AG04449 (cell line): ENCODE measurements at places on chromosomes 7 and 10.

DNA sequence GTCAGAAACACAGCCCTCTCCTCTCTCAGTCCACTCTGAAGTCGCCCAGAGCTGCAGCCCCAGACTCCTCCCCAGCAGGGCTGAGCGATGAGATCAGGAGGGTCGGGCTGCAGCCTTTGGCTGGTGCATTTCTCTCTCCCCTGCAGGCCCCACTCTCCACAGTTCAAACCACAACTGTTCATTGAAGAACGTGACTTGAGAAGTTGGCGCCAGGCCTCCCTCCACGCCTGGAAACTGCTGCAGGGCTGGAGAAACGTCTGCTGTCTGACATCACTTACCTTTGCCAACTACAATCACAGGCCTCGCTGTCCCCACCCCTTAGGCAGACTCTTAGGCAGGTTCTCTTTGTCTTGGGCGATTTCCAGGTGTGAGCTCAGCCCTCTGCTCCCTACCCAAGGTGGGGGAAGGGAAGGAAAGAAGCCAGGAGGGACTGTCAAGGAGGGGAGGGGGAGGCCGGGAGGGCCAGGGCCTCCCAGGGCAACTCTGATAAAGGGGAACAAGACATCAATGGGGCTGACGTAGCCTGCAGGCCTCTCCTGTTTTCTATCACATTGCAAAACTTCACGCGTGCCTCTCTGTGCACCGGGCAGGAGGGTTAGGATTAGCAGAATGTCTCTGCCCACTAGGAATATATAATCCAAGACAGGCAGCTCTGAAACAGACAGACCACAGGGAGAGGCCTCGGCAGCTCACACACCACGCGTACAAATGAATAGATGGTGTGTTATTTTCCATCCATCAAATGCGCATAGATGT is 32.7 kb downstream of the CALML5 start:
- DNase-seq = peak; percentile 37

DNA sequence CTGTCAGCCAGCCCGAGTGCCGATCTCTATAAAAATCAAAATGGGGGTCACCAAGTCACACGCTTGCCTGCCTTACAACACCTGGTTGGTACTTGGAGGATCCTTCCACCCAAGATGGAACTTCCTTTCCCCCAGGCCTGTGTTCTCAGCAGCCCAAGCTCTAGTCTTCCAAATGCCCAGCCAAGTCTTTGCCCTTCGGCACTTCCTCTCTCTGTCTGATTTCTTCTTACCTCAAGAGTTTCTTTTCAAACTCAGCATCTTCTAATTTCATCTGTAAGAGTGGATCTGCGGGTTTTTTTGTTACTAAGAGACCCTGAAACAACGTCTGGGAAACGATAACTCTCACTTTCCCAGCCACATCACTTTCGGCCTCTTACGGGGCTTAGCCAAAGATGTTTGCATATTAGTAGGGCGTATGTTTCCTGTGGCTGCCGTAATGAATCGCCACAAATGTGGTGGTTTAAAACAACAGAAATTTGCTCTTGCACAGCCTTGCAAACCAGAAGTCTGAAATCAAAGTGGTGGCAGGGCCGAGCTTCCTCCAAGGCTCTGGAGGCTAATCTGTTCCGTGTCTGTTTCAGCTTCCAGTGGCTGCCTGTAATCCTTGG is 219.9 kb downstream of the TCF7L2 start:
- no peak for DNase-seq

- no peak for DNase-seq
Observed at GRCh38 chr7:105610165-105610930, 29.1 kb upstream of the EFCAB10 start.

DNA sequence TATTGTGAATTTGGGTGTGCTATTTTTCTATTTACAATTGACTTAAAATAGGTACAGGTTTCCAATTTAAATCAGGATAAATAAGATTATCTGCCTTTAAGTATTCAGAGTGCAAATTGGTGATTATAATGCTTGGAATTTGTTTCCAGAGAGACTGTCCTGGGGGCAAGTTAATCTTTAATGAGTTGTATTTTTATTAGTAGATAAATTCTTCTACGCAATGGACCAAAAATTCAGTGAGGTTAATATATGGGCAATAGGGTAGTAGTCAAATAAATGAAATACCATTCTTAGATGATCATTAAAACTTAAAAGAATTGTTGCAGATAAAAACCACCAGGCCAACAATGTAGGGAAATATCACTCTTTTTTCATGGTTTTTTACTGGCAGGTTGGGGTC is 3.4 kb downstream of the BICC1 start:
- DNase-seq = no peak

DNA sequence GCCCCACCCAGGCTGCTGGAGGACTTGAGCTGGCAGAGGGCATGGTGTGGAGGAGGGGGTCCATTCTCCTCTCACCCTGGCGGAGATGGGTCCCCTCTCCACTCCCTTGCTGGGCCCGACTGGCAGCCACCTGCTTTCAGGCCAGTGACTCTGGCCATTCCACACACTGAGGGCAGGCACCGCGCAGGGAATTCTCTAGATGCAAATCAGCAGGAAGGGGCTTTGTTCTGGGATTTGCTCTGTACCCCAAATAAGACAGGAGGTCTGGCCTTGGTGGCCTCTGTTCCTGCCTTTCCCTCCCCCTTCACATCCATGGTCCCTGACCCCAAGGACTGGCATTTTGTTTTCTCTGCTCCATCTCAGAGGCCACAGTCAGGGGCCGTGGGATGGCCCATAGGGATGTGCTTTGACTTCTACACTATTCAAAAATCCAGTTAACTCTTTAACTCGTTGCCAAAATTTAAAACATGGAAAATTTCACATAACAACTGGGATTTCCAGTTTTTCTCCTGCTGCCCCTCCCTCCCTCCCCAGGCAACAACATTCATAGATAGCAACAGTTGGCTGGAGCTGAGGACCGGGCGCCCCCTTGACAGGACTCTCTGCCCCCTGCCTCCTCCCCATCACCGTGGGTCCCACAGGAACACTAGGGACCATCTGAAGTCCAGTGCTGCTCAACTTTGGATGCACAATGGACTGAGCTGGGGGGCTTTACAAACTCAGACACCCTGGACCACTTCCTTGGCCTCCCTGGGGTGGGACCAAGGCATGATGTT is 33.9 kb downstream of the PPIF start:
- DNase-seq = no peak

GRCh38 chr7:43758822-43759683 is 573 bp downstream of the BLVRA start:
- no peak for DNase-seq

- no peak for DNase-seq
Observed at GRCh38 chr7:137611606-137612005, 235.2 kb downstream of the DGKI start.

GRCh38 chr10:117581961-117582360 is 39.4 kb downstream of the EMX2 start:
- no peak for DNase-seq

- no peak for DNase-seq
Observed at GRCh38 chr10:70459061-70459773, 17.7 kb upstream of the NODAL start.

DNA sequence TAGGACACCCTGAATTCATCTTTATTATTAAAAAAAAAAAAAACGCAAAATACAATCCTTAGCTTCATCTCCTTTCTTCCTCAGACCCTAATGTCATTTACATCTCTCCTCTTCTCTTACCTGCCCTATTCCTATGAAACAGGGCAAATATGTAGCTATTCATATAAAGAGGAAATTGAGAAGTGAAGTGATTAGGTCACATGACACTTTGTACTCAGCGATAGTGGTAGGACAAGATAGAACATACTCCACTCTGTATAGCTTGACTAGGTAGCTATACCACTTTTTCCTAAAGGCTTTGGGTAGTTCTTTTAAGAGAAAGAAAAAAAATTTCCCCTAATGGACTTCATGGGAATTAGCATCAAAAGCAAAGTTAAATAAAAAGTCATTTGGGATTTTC is 6.2 kb upstream of the CELF2 start:
- no peak for DNase-seq

GRCh38 chr10:5400468-5401240 is 4.0 kb downstream of the TUBAL3 start:
- no peak for DNase-seq

DNA sequence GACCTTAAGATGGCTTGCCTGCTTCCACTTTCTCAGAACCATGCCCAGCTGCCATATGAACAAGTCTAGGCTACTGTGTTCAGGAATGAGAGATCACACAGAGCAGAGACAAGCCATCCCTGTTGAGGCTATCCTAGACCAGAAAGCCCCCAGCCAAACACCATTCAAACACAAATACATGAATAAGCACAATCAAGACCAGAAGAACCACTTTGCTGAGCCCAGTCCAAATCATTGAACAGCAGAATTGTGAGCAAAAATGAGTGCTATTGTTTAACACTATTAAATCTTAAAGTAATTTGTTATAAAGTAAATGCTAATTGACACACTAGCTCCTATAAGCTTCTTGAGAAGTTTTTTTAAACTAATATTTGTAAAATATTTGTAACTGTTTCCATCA is 79.0 kb upstream of the LYZL1 start:
- DNase-seq = no peak

DNA sequence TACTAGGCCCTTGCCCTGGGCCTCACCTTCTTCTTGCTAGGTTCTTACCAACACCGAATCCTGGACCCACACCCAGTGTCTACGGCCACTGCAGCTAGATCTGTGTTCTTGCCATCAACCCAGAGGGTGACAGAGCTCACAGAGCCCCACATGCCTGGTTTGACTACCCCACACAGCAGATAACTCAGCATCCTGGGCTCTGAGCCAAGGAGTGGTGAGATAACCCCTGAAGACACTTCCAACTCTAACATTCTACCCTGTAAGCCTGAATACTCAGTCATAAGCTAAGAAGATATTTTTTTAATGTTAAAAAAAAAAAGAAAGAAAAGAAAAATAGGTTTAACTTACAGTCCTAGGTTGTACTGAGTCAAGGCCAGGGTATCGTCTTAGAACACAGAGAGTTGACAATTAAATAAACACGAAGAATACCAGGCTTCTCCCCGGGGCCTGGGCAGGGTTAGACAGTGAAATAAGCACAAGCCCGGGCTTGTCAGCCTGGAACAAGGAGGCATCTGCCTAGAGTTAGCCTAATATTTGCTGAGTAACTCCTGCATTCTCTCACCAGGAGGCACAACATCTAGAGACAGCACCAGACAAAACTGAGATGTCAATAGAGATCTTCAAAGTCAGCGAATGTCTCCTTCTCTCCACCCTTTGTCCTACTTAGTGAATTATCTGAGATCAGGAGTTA is 556.5 kb upstream of the LRRN3 start:
- no peak for DNase-seq

DNA sequence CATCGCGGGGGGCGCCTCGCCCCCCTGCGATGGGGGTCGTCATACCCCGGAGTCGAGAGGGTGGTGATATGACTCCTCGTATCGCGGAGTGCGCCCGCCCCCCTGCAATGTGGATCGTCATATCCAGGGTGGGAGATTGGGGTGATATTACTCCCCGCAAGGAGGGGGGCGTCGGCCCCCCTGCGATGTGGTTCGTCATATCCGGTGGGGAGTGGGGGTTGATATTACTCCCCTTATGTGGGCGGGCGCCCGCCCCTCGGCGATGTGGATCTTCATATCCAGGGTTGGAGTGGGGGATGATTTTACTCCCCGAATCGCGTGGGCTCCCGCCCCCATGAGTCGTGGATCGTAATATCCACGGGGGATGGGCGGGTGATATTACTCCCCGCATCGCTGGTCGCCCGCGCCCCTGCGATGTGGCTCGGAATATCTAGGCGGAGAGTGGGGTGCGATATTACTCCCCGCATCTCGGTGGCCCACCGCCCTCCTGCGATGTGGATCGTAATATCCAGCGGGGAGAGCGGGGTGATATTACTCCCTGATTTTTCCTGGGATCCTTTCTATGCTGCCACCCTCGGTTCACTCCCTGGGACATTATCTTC is 36.9 kb downstream of the MEIG1 start:
- DNase-seq = no peak

GRCh38 chr10:16968416-16969041 is 151.3 kb upstream of the RSU1 start:
- no peak for DNase-seq

GRCh38 chr10:77049146-77049545 is 588.5 kb downstream of the KCNMA1 start:
- DNase-seq = no peak

DNA sequence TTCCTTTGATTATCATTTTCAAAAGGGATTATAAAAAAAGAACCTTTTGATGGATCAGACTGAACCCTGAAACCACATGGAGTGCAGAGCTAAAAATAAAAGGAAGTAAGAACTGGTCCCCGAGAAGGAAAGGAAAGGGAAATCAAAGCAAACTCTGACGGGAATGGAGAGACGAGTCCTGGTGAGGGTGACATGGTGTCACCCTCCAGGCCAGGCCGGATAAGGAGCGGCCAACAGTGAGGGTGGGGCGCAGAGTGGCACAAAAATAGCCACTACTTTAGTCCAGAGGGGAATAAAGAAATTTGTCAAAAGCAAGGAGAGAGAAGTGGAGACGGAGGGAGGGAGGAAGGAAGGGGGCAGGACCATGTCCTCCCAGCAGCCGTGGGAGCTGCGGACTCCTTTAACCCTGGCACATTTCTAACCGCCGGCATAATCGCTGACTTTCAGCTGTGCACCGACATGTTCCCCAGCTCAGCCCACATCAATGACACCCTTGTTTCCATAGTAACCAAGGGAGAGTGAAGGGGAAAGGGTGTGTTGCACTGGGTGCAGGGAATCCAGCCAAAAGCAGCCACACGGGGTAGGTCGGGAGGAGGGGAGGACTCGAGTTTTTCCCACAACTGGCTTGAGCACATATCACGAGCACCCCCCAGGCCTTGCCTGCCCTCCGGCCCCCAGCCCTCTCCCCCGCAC is 29.7 kb downstream of the TRIM8 start:
- DNase-seq = no peak

GRCh38 chr10:92024700-92025099 is 101.1 kb downstream of the BTAF1 start:
- peak; percentile 23 for DNase-seq

- no peak for DNase-seq
Observed at GRCh38 chr7:2632733-2633537, 1.1 kb downstream of the TTYH3 start.

- no peak for DNase-seq
Observed at GRCh38 chr7:45007106-45007505, 7.1 kb downstream of the CCM2 start.

- no peak for DNase-seq
Observed at GRCh38 chr10:23173214-23174073, 18.7 kb upstream of the PTF1A start.

- DNase-seq = no peak
Observed at GRCh38 chr7:111138193-111138569, 47.3 kb downstream of the LRRN3 start.

GRCh38 chr10:96626795-96627194 is 40.0 kb upstream of the TM9SF3 start:
- no peak for DNase-seq
